ENCODE measurements at places on chromosomes 5 and 9. TPM values are rescaled to one million over a fixed set of nuclear protein-coding genes. Genes with fewer than 3 reads are reported as not detected.

- no peak for DNase-seq
These were observed 207.4 kb downstream of the AGTPBP1 start for GRCh38 chr9:85534340-85534739.

The NPR3 gene
- not detected for total RNA-seq

- DNase-seq, result no peak
These were observed 53.8 kb downstream of the CDC14B start for GRCh38 chr9:96565671-96566497.

The GARIN3 gene
- total RNA-seq, result not detected

All from OCI-LY7 (cell line).